ENCODE measurements at places on chromosomes 1 and 21.

- no peak for DNase-seq
These were observed 6.1 kb downstream of the SMG5 start for GRCh38 chr1:156276532-156276931.

DNA sequence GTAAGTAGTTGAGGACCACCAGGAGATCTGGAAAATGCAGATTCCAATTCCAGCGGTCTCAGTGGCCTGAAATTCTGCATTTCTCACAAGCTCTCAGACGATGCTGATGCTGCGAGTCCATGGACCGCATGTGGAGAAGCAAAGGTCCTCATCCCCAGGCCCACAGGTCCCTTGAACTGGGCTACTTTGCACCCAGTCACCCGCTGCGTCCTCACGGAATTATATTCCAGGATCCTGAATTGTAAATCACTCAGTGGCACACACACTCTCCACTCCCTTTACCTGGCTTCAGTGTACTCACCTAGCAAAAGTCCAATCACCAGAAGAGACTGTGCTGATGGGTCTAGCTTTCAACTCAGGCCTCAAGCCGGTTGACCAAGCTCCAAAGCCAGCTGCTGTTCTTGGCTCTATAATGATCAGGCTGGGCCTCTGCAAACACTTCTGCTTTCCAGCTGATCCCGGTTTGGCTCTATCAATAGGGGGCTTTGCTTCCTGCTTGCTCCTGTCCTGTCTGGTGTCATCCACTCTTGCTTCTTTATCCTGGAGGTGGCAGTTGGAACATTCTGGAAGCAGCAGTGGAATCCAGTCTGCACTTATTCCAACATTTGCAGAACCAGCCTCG, 904 bp upstream of the RPL22 start:
- DNase-seq, result peak; percentile 51

GRCh38 chr1:101652484-101652883, 344.2 kb downstream of the OLFM3 start:
- DNase-seq, result no peak

- DNase-seq, result no peak
These were observed 180.2 kb downstream of the HIVEP3 start for GRCh38 chr1:41738475-41738874.

- DNase-seq, result no peak
These were observed 217.9 kb downstream of the NTNG1 start for GRCh38 chr1:107358619-107359327.

GRCh38 chr1:38652217-38652616, 207.4 kb downstream of the RRAGC start:
- DNase-seq, result no peak

GRCh38 chr1:222654849-222655248, 37.0 kb downstream of the MIA3 start:
- DNase-seq, result peak; percentile 68

DNA sequence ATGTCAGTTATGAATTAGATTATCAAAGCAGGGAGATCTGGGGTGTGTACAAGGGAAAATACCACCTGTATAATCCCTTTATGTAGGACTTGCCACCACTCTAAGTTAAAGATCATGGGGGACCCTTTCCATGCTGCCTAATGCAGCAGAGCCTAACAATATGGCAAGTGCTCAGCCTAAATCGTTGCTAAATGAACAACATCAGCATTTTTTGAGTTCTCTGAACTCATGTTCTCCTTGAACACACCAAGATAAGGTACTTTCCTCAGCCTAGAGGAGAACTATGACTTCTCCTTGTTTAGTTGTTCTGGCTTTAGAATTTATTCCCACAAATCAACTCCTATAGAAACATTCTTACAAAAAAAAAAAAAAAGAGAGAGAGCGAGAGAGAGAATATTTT, 177.0 kb downstream of the DUSP10 start:
- no peak for DNase-seq

DNA sequence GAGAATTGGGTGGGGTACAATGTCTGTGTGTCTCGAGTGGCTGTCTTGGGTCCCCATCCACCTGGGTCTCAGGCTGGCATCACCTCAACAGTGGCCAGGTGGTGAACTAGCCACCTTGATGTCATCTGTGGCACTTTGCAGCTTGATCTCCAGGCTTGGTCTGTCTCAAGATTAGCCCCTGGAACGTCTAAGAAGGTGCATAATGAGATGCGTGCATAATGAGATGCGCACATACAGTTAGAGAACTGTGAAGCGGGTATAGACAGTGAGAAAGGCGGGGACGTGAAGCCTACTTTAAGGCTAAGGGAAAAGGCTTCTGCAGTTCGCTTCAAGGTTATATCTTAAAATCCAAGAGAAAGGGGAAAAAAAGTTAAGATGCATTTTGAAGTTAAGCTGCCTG, 98.7 kb downstream of the WDR4 start:
- DNase-seq, result no peak

- no peak for DNase-seq
These were observed 25.8 kb upstream of the ZNF648 start for GRCh38 chr1:182087304-182087703.

DNA sequence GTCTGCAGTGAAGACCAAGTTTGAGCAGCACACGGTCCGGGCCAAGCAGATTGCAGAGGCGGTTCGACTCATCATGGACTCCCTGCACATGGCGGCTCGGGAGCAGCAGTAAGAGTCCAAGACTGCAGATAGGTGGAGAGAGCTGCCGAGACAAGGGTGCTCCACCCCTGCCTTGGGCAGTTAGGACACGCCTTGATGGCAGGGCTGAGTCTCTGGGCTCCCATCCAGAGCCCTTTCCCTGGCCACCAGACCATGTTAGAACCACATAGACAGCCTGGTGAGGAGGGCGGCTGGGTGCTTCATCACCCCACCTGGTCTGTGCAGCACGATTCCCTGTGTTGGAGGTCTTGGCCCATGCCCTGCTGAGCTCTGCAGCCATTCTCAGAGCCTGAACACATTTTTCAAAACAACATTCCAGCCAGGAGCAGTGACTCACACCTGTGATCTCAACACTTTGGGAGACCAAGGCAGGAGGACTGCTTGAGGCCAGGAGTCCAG, 17.3 kb upstream of the MIIP start:
- DNase-seq, result no peak

- DNase-seq, result no peak
These were observed 158.1 kb upstream of the C1orf174 start for GRCh38 chr1:4058122-4058521.

DNA sequence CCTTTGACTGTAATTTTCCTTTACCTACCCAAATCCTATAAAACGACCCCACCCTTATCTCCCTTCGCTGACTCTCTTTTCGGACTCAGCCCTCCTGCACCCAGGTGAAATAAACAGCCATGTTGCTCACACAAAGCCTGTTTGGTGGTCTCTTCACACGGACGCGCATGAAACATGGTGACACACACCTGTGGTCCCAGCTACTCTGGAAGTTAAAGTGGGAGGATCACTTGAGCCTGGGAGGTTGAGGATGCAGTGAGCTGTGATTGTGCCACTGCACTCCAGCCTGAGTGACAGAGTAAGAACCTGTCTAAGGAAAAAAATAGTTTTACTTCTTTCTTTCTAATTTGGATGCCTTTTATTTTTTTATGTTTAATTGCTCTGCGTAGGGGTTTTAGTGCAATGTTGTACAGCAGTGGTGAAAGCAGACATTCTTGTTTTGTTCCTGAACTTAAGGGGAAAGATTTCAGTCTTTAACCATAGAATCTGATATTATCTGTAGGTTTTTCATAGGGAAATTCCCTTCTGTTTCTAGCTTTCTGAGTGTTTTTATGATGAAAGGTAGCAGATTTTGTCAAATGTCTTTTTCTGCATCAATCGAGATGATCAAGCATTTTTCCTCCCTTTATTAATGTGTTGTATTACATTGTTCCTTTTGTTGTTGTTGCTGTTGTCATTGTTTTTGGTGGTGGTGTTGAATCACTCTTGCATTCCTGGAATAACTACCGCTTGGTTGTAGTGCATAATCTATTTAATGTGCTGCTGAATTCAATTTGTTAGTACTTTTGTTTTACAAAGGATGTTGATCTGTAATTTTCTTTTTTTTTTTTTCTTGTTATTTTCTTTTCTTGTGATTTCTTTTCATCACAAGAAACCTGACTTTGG, 497.4 kb downstream of the DISC1 start:
- no peak for DNase-seq

DNA sequence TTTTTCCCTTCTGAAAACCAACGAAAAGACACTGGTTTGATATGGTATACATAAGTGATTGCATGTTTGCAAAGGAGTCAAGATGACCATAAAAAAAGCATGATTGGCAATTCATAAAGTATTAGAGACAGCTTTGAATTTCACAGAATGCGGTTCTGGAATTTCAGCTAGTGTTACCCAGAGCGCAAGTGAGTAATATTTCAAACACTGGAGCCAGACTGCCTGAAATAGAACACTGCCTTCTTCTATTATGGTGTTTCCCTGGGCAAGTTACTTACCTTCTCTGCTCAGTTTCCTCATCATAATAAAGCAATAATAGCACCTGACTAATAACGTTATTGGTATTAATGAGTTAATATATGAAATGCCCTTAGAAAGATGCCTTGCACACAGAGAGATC, 54.7 kb downstream of the NEGR1 start:
- no peak for DNase-seq

DNA sequence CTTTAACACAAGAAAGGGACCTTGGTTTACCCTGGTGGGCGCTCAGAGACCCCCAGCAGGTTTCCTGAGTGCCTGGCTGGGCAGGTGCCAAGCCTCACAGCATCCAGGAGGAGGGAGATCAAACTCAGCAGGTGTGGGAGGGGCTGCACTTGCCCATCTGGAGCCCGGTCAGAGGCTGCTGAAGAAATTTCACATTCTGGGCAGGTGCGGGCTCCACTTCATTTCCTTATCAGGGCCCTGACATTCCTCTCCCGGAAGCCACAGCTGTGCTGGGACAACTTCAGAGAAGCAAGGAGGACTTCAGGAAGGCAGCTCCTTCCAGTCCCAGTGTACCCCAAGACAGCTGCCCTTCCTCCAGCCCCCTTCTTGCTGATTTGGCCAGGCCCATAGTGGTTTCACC, 82.9 kb downstream of the ITPKB start:
- no peak for DNase-seq

DNA sequence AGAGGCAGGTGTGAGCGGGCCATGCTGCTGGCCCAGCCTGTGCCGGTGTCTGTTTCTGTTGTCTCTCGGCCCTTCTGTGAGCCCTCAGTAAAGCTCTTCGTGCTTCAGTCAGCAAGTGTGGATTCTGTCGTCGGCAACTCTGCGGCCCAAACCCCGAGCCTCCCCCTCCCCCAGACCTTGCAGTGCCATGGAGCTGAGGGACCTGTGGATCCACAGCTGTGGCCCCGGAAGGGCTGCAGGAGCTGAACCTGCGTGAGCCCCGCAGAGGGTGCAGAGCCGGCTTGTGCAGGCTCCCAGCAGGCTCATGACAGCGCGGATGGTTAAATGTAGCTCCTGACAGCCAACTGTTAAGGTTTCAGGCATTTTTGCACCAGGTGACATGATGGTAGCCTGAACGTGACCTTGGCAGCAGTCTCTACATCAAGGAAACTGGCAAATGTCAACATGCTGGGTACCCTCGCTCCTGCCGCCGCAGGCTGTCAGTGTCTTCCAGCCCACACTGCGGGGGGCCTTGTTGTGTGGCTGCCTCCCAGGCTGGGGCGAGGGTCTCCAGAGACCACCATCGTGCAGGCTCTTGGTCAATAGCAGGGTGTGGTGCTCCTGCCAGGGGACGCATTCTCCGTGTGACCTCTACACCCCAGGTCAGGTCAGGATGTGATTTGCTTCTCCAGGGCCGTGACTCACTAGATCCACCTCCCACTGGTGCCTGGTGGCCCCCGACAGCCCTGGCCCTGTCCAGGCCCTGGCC, 7.0 kb downstream of the LRRC3 start:
- no peak for DNase-seq

DNA sequence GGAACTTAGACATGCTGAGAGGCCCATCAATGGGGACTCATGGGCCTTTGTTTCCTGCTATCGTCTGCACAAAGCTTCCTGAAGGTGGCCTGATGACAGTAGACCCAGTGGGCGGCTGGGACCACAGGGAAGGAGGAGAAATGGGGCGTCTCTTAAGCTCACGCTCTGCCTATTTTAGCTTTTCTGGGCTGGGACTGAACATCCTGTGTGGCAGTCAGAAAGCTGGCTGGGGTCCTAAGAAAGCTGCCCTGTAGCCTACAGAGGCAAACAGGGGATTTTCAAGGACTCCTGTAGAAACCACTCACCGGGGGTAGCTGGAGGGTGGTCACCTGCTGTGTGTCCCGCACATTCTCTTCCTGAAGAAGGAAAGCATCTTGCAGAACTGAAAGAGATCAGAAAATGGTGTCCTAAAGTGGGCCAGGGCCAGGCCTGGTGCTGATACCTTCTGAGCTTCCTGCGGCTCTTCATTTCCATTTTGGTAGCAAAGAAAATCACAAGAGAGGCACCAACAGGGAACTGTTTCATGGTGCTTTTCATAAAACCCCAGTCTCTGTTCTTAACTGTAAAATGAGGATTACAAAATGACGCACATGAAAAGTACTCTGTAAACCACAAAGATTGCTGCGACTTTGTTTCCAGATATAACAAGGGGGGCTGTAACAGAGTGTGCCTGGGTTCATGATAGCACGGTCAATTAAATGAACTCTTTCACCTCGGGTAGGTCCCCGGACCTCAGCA, 8.6 kb downstream of the ZNF496 start:
- peak; percentile 54 for DNase-seq

DNA sequence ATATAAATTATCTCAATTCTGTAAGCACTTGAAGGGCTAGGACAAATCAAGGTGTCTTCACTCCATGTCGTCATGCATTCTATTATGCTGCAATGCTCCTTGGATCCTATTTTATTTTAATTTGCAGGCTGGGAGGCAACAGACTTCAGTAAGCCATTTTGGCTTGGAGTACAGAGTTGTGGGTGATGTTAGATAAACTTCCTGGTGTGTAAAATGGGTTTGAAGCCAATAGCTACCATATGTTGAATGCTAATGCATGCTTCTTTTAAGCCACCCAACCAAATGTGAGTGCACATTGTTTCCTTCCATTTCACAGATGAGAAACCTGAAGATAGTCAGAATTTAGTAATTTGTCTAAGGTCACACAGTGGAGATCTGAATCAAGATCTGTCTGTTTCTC, 482.8 kb downstream of the DISC1 start:
- DNase-seq, result no peak

DNA sequence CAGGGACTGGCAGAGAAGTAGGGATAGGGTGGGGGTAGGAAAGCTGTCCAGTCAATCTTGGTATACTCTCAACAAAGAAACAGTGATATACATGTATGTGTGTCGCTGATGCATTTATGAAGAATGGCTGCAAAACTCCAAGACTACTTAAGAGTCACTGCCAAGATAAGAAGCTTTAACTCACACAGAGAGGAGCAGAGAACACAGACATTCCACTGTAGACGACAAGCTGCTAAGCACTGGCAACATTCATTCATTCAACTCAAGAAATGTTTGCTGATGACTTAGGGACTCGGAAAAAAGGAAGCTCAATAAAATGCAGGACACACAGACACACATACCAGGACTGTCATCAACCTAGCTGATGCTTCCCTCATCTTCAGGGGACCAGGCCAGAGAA, 5.5 kb downstream of the CTNNBIP1 start:
- no peak for DNase-seq

DNA sequence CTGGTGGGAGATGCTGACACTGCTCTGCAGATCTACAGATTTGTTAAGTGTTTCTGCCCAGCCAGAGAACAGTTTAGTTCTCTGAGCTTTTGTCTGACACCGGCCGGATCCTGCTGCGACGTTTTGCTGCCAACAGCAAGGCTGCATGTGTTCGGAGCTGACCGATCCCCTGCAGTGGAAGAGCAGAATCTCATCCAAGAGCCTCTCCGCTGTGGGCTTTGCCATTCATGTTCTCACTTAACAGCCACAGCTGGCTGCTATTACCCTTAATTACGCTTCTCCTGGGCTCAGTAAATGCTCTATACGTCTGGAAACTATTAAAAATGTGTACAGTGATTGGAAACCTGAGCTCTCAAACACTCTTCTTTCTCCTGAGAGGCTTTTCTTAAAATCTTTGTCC, 105.3 kb downstream of the BCAR3 start:
- DNase-seq, result no peak
